Activated T-helper 1 cell treated with Interleukin-2 at 50 U/mL for 16 hours (primary cell): ENCODE measurements at places on chromosomes 16 and 17.

GRCh38 chr17:72631949-72632684, 460.4 kb downstream of the SLC39A11 start:
- no peak for DNase-seq

- no peak for DNase-seq
These were observed 17.0 kb downstream of the N4BP1 start for GRCh38 chr16:48592839-48593429.

DNA sequence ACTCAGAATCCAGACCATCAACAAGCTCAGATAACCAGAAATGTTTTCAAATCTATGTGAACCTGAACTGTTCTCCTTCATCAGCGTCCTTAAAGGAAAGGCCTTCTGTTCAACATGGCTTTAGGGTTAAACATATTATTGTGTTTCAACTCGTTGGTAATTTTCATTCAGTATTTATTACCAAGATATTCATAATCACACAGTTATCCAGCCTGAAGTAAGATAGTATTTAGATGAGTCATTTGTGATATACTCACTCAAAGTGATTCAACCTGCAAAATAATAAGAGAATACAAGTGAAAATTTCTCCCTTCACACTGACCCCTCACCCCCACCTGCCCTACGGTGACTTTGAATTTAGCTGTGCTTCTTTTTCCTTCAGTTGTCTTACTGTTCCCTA, 3.0 kb downstream of the CYLD start:
- DNase-seq = no peak

- DNase-seq = no peak
These were observed 70.6 kb upstream of the CLEC3A start for GRCh38 chr16:77951788-77952187.

DNA sequence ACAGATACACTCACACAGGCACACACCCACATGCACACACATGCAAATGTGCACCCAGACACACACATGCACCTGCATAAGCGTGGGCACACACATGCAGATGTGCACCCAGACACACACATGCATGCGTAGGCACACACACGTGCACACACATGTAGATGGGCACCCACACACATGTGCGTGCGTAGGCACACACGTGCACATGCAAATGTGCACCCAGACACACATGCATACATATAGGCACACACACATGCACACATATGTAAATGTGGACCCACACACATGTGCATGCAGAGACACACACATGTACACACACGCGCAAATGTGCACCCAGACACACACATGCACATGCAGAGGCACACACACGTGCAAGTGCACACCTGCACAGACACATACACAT, 60.3 kb downstream of the MRM1 start:
- no peak for DNase-seq

DNA sequence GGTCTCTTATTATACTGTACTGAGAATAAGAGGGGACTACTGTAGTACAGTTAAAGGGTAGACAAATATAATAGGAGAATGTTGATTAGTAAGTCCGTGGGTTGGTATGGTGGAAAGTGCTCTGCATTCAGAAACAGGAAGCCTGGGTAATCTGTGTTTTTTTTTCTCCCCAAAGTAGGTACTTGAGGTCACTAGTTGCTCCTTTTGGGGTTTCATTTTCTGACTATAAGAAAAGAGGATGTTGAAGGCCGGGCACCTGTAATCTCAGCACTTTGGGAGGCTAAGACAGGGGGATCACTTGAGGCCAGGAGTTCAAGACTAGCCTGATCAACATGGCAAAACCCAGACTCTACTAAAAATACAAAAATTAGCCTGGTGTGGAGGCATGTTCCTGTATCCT, 42.0 kb upstream of the MMD start:
- DNase-seq = no peak

DNA sequence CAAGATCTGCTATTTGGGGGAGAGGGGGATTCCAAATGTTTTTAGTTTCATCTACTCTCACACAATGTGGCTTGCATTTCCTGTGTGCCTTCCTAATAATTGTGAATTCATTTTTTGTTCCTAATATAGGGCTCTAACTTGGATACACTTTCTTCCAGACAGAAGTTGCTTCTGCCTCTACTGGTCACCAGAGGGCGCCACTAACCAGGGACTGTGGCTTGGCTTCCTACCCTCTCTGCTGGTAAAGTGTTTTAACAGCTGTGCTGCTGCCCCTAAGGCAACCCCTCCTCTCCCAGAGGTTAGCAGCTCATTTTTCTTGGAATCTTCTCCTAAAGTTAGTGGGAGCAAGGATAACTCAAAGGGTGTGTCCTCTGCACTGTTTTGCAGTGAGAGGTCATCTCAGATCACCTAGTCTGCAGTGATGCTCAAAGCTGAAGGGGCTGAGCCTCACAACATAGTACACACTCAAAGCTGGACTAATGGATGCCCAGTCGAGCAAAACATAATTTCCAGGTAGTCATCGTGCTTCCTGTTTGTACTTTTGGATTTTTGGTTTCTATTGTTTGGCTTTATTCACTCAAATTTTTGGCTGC, 5.0 kb upstream of the PRSS54 start:
- DNase-seq = no peak

DNA sequence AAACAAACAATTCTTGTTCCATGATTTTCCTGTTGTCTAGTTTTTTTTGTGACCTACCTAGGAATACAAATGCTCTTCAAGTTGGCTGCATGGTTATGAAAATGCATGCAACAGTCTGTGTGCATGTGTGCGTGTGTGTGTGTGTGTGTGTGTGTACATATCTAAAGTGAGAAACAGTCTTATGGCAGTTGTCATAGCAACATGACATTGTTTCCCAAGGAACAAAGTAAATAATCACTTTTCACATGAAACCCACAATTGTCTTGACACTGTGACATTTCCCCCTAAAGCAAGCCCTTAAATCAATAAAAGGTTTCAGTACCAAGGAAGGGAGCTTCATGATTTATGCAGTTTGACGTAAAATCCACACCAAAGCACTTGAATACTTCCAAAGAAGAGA, 758.4 kb downstream of the CDH8 start:
- DNase-seq = no peak

GRCh38 chr17:80798595-80799537, 192.8 kb upstream of the CHMP6 start:
- no peak for DNase-seq

DNA sequence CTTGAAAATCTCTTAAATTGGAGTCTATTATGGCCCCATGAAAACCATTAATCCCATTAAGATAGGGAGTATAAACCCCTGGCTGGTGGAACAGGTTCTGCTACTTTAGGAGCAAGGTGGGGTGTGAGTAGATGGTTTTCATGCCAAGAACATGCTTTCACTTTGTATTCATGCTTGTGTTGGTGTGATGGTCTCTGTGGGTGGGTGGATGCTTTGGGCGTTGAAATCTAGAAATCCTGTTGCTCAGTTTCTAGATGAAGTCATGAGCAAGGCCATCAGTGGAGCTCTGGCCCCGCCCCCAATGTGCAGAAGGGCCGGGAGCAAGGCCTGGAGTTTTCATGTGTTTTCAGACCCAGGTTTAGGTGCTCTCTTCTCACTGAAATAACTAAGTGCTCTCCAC, 20.1 kb downstream of the PLD6 start:
- no peak for DNase-seq

- no peak for DNase-seq
These were observed 84.3 kb downstream of the CDH11 start for GRCh38 chr16:65037556-65037955.

GRCh38 chr17:81027038-81027437, 7.9 kb upstream of the BAIAP2 start:
- no peak for DNase-seq

GRCh38 chr17:73393381-73393780, 81.6 kb upstream of the CDC42EP4 start:
- no peak for DNase-seq

GRCh38 chr17:14919094-14919493, 346.0 kb downstream of the PMP22 start:
- DNase-seq = no peak

DNA sequence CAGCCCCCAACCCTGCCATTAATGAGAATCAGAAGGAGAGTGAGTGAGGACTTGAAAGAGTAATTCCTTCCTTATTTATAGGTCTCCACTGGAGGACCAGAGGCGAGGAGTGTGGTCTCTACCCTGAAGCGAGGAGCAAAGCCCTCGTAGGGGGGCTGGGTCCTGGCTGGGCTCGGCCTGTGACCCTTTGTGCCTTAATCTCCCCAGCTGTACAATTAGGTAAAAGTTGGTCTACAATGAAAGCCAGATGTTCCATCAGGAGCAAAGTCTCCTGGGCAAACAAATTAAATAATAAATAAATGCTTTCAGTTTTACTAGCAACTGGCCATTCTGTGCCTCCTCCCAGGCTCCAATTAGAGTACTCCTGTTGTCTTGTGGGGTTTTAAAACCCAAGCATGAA, 523.5 kb upstream of the SALL1 start:
- DNase-seq = no peak

GRCh38 chr16:82093666-82094300, 58.7 kb downstream of the HSD17B2 start:
- DNase-seq = no peak

- DNase-seq = no peak
These were observed 69.5 kb downstream of the CMIP start for GRCh38 chr16:81514041-81514559.

- DNase-seq = no peak
These were observed 10.1 kb downstream of the MPO start for GRCh38 chr17:58270476-58271215.

DNA sequence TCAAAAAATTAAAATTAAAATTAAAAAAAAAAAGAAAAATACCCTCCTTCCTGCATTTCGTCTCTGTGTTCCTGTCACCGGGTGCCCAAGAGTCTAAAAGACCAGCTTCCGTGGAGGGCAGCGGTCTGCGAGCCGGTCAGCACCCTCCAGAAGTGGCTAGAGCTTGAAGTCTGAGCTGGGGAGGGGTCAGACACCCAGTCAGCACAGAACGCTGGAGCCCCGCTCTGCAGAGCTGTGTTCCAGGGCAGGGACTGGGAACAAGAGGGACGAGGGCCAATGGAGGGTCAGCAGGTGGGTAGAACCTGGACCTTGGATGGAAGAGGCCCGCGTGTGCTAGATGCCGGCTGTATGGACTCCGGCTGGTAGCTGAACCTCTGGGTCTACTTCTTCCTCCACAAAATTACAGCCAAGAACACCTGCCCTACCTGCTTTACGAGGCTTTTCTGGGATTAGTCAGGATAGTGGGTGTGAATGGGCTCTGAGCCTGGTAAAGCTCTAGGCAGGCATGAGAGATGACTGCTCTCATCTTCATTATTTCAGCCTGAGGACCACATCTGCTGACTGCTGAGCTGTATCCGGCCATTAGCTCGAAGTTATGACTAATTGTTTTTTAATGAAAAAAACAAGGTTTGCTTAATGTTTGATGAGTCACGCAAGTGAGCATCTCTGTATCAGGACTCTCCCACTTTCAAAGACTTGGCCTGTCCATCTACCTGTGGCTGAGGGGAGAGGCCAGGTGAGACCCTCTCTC, 5.9 kb downstream of the TRPV1 start:
- no peak for DNase-seq

- DNase-seq = no peak
These were observed at the start of gene PYCARD for GRCh38 chr16:31202414-31203375. PYCARD (minus strand) TSS chr16:31202760; CDS start chr16:31202690, 70 bp downstream.

DNA sequence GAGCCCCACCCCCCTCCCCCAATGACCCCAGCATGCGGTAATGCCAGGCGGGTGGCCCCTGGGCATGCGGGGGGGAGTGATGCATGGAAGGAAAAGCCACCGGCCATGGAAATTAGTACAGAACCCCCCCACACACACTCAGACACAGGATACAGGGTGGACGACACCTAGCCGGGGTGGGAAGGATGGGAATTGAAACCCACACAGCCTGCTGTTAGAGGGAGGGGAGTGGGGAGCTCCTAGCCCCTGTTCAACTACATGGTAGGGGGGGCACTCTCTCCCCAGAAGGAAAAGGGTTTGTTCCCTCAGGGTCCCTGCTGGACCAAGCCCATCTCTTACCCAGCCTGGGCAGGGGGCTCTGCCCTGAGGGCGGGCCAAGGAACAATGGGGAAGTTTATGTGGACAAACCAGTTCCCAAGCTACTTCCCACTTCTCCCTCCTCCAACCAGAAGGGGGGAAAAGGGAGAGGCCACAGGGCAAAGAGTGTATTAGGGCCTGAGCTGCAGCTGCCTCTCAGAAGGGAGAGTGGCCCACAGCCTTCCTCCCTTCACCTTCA, 5.2 kb downstream of the TMUB2 start:
- no peak for DNase-seq

DNA sequence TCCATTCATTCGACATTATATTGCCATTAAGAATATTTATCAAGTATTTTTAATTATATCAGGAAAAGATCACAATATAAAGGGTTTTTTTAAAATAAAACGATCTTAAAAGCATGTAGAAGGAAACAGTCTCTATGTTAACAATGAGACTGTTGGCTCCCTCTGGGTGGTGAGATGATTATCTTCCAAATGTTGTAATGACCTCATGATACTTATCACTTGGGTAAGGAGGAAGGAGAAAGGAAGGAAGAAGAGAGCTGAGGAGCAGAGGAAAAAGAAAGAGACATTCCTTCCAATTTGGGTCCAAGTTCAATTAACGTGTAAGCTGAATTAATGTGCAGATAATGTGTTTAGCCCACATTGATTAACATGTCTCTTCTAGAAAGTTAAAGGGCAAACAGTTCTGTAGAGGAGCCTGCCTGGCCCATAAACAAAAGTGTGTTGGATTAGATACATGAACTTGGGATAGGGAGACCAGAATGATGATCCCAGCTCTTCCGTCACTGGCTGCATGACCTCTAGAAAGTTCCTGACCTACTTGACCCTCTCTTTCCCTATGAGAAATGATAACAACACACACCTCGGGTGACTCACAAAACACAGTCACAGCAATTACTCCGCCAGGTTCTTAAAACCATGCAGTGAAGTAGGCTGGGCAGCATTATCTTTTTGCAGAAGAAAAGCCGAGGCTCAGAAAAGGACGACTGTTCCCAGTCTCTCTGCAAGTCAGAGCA, 32.0 kb downstream of the PIMREG start:
- DNase-seq = no peak

DNA sequence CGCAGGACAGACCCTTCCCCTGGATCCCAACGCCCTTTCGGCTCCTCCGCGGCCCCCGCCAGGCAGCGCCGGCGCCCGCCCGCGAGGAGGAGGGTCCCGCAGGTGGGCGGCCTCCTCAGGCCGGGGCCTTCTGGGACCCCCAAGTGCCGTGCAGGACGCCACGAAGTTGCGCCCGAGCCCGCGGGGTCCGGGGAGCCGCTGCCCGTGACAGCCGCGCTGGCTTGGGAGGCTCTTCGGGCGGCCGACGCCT, 504 bp downstream of the ERN1 start:
- no peak for DNase-seq

GRCh38 chr16:81987121-81987520, 24.1 kb downstream of the SDR42E1 start:
- no peak for DNase-seq

DNA sequence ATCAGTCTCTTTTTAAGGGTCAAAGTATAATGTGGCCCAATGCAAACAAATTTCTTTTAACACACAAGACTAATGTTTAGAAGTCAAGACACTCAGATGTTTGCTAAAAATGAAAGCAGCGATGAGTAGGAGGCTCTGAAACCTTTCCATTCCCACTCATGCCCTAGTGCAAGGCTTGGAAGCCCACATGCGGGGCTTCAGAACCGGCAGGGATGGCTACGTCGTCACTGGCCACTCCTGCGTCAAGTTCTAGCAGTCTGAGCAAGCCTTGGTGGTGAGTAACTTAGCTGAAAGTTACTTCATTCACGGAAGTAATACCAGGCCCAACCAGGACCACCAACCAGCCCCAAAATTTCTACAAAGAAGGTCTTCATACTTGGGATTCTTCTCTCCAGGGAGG, 14.8 kb upstream of the TMED6 start:
- DNase-seq = no peak
